Breast epithelium (tissue), 4 donors: ENCODE measurements at places on chromosomes 4 and X.

- no peak for DNase-seq
These were observed 68.3 kb downstream of the FMR1NB start for GRCh38 chrX:148049441-148049840.

DNA sequence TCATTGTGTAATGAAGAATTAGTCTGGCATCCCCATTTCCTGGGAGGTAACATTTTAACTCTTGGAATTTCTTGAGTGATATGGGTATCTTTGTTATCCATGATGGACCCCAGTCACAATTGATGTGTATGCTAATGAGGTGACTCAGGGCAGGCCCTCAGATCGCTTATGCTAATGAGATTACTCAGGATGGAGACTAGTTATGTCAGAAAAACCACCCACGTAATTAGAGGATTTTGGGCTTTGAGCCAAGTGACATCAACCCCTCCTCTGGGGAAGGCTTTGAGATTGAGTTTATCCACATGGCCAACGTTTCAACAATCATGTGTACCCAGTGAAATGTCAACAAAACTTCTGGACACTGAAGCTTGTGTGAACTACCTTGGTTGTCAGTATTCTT lies 772.7 kb downstream of the STPG2 start:
- DNase-seq: no peak

GRCh38 chr4:104906276-104906675 lies 240.4 kb upstream of the TET2 start:
- DNase-seq: no peak

- no peak for DNase-seq
These were observed 18.6 kb downstream of the NUDT6 start for GRCh38 chr4:122903766-122904288.

DNA sequence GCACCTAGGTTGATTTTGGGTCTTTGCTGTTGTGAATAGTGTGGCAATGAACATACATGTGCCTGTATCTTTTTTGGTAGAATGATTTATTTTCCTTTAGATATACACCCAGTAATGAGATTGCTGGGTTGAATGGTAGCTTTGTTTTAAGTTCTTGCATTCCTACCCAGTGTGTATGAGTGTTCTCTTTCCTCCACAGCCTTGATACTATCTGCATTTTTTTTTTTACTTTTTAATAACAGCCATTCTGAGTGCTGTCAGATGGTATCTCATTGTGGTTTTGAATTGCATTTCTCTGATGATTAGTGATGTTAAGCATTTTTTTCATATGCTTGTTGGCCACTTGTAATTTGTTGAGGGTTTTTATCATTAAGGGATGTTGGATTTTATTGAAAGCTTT lies 351.8 kb upstream of the GNPDA2 start:
- DNase-seq: no peak

DNA sequence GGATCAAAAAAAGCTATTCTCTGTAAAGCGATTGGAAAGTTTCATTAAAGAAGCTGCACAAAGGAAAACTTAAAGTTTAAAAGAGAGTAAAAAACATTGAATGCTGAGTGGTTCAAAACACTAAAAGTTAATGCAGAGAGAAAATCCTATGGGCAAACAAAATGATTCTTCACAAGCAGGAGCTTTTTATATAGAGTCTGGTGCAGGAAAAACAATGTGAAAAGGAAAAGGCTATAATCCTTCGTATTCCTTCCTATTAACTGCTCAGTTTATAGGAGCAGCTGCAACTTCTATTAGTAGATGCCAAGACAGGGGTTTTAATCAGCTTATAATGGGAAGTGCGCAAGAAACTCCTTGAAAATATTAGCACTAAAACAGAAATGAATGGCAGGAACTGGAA lies 100.7 kb downstream of the PDGFC start:
- DNase-seq: no peak
